ENCODE measurements at places on chromosomes 1 and 21.

DNA sequence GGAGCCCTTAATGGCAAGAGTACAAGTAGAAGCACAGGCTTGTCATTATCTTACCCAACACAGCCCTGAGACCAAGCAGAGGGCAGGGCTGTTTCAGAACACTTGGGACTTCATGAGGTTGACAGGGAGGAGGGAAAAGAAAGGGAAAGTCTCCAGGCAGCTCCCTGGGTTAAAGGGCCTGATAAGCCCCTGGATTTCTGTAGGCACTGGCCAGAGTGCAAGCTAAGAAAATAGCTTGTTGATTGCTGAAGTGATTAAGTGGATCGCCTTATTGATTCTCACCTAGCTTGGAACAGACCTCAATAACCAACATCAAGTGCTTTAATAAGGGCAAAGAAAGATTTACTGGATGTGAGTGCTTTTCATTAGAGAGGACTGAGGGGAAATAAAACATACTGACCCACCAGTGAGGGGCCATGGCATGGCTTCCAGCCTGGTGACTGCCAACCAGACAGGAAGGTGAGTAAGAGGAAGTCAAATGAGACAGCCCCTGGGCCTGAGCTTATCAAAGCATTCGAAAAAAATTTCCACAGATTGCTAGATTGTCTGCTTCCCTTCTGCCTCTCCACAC lies 121.4 kb upstream of the NFIA start:
- no peak for DNase-seq

DNA sequence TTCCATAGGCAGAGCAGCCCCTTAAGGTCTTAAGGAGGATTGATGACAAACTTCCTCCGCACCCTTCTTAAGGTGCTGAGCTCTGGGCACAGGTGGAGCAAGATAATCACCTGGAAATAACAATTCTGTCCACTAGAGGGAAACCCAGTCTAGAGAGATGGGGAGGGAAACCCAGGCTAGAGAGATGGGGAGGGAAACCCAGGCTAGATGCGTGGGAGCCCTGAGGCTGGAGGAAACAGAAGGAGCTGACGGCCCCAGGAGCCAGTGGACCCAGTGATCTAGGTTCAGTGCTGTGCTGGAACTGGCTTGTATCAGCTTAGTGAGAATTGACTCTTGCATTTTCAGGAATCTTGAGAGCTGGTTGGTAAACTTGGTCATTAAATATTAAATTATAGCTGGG lies 17.8 kb upstream of the MYCL start:
- peak; percentile 98 for DNase-seq

GRCh38 chr1:213366141-213366831 lies 315.2 kb downstream of the RPS6KC1 start:
- no peak for DNase-seq

- no peak for DNase-seq
Measured at GRCh38 chr1:244280201-244280600, 171.5 kb downstream of the ADSS2 start.

GRCh38 chr1:180241716-180242544 lies 11.9 kb downstream of the LHX4 start:
- DNase-seq: no peak

GRCh38 chr1:221921936-221922335 lies 180.0 kb upstream of the DUSP10 start:
- no peak for DNase-seq

DNA sequence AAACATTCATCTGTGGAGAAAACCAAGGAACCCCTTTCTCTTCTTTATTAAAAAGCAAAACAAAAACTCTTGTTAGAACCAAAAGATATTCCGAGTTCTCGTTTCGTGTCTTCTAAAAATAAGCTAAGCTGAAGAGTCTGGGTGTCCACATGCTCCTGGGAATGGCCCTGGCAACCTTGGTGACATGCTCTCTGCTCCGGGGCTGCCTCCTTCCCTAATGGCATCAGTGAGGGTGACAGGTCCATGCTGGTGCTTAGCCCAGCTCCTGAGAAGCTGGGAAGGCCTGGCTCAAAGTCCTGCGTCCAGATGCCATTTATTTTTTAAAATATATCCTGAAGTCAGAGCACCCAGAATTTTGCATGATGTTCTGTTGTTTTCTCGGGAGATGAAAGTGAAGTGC lies 24.6 kb upstream of the TRAPPC10 start:
- no peak for DNase-seq

- DNase-seq: no peak
Measured at GRCh38 chr1:86704972-86705664, 742 bp downstream of the SH3GLB1 start.

DNA sequence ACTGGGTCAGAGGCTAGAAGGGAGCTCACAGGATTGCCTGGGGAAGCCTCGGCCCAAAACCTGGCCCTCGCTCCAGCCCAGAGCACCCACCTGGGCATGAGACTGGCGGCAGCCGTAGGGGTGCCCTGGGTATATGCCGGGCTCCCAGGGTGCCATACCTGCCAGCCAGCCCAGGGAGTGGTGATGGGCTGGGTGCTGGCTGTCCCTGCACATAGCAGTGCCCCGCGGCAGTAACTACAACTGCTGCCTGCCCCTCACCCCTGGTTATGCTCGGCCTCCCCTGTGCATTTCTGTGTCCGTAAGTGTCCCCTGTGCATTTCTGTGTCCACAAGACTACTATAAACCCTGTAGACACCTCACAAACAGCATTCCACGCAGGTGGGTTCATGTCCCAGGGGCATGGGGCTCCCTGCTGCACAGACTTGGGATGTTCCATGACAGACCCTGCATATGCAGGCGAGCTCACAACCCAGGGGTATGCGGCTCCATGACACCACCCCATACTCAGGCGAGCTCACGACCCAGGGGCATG lies 5.8 kb upstream of the SPATC1L start:
- DNase-seq: no peak

DNA sequence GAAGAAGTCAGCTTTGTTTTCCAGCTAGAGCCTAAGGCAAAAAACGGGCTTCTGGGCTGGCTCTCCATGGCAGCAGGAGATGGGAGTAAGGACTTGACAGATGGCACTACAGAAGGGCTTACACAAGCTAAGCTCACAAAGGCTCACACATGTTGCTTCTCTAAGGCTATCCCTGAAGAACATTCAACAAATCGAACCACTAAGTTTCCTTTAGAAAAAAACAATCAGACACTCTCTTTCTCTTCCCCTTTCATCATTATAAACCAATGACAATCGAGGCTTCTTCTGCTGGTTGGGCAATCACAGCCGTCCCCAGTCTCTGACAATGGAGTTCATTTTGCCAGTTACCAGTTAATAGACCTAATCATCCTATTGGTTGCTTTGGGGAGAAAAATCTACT lies 40.5 kb downstream of the TRIT1 start:
- peak; percentile 87 for DNase-seq

- no peak for DNase-seq
Measured at GRCh38 chr1:2486558-2486957, 10.5 kb downstream of the PLCH2 start.

DNA sequence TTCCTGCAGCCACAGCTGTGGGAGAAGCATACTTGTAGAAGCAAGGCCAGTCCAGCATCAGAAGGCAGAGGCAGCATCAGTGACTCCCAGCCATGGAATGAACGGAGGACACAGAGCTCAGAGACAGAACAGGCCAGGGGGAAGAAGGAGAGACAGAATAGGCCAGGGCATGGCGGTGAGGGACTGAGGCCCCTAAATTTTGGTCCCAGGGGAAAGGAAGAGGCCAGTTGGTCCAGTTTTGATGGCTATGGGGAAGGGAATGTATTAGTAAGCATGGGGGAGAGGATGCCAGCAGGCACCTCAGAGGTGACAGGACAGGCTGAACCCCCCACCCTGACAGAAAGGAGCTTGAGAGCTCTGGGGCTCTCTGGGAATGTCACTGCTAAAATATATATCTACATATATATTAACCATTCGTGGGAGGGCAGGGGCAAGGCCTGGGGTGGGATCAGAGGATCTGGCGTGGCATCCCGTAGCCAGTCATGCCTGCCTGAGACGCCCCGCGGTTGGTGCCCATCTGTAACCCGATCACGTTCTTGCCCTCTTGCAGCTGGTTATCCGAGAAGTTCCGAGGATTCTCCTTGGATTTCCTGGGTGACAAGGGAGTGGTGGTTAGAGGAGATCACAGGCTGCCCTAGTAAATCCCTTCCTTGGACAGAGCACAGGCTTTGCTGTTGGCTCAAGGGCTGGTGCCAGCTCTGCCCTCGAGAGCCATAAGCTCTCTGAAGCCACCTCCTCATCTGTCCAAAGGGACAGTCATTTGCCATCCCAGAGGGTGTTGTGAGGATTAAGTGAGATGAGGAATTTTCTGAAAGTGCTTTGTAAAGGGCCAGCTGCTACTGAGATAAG lies 6.7 kb downstream of the TAGLN2 start:
- DNase-seq: no peak

- no peak for DNase-seq
Measured at GRCh38 chr1:175132436-175132835, 60.1 kb downstream of the KIAA0040 start.

- no peak for DNase-seq
Measured at GRCh38 chr1:59477286-59477685, 180.4 kb downstream of the FGGY start.

GRCh38 chr21:26753822-26754221 lies 91.4 kb downstream of the ADAMTS1 start:
- no peak for DNase-seq

- DNase-seq: no peak
Measured at GRCh38 chr1:12604114-12604874, 13.7 kb downstream of the DHRS3 start.

DNA sequence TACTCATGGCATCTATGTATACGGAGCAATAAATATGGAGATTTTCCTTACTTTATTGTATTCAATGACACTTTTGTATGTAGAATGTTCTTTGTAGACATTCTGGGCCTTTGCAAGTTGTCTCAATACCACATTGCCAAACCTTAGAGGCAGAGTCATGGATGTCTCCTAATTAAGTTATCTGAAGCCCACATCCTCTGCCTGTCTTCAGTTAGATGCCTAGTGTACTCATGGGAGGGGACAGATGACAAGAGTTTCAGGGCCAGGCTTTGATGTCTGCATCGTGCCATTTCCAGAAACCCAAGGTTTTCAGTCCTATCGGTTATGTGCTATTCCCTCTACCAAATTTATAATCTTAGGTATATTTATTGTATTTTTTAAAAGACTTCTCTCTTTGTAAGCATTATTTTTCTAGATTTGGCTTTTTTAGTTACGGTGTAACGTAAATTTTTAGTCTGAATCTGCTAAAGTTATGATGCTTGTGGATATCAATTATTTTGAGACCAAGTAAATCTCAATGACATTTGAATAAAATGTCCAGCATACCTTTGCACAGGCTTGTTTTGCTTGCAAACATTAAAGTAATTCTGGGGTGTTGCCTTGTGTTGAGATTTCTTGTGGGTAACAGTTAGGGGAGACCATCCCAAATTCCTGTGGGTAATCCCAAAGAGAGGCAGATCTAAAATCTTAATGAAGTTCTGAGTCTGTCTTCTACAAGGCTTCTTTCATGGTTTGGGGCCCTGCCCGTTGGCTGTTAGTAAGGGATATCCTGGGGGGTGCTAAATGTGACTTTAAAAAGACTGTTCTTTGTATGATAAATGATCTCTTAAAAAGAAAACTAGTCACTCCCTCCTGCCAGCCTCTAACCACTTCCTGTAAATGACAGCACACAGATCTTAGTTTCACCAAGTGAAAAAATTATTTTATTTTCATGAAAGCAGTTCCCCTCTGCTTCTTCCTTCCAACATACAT lies 8.0 kb upstream of the MACF1 start:
- DNase-seq: no peak

GRCh38 chr1:27542463-27543273 lies 52.7 kb upstream of the WASF2 start:
- DNase-seq: no peak

GRCh38 chr1:100502052-100502792 lies 35.7 kb upstream of the GPR88 start:
- DNase-seq: peak; percentile 49

GRCh38 chr1:201877877-201878401 lies 10.8 kb upstream of the SHISA4 start:
- no peak for DNase-seq

DNA sequence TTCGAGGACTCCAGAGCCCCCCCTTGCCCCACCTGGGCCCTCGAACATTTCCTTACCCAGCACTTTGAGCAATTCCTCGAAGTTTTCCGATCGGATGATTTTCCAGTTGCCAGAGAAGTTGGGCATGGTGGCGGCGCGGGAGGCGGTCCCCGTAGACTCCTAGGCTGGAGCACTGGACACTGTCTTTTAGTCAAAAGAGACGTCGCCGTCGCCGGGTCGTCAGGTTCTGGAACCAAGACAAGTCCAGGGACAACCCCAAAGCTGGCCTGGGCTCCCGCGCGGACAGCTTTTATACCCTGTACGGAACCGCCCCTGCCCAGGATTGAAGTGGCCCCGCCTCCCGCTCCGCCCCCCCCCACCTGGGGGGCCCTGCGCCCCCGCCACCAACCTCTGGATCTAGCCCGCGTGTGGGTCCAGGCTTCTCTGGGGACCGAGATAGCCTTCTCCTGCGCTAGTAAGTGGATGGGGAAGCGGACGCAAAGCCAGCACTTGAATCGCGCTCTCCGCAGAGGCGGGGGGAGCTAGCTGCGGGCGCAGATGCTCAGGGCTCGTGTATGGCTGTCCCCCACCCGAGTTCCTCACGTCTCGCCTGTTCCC lies at the start of gene CRABP2:
TSS of gene CRABP2 (minus strand) at position 263 of the 597 bp plus-strand sequence. CDS start at position 126, 137 bp downstream.
- DNase-seq: no peak

- no peak for DNase-seq
Measured at GRCh38 chr1:230487773-230488428, 61.8 kb upstream of the PGBD5 start.

- DNase-seq: no peak
Measured at GRCh38 chr1:192382758-192383157, 66.0 kb downstream of the RGS21 start.

GRCh38 chr1:146032631-146033219 lies 11.2 kb upstream of the HJV start:
- peak; percentile 56 for DNase-seq

- DNase-seq: no peak
Measured at GRCh38 chr1:233268389-233269022, 27.0 kb downstream of the PCNX2 start.

- DNase-seq: peak; percentile 17
Measured at GRCh38 chr1:8004803-8005573, 21.1 kb downstream of the ERRFI1 start.

- DNase-seq: no peak
Measured at GRCh38 chr1:86950712-86951419, 36.4 kb downstream of the HS2ST1 start.

- no peak for DNase-seq
Measured at GRCh38 chr1:228156515-228156881, 6.8 kb downstream of the GJC2 start.

DNA sequence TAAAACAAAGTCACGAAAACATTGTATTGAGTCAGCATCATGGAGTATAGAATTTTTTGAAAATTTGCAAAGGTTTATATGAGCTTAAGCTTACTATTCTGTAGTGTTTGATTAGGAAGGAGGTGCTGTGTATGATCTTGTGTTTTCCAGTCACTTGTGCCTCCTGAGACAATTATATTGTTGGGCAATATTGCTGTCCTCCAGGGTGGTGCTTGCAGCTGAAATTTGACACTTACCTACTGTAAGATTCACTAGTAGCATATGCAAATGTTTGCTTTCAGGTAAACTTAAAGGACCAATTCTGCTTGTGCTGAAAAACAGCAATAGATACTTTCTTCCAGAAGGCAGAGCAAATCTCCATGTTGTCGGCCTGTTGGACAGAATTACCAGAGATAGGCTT lies 268.0 kb downstream of the TGFB2 start:
- DNase-seq: peak; percentile 75

- DNase-seq: no peak
Measured at GRCh38 chr21:34704119-34704518, 35.3 kb downstream of the CLIC6 start.

- DNase-seq: no peak
Measured at GRCh38 chr1:106727171-106727570, 329.3 kb upstream of the PRMT6 start.

Data from NCI-H748 treated with DMSO at 0.1 percent for 48 hours (cell line).